SJCRH30 (cell line): ENCODE measurements at places on chromosomes 16 and 17. TPM values are rescaled to one million over a fixed set of nuclear protein-coding genes. Genes with fewer than 3 reads are reported as not detected.

DNA sequence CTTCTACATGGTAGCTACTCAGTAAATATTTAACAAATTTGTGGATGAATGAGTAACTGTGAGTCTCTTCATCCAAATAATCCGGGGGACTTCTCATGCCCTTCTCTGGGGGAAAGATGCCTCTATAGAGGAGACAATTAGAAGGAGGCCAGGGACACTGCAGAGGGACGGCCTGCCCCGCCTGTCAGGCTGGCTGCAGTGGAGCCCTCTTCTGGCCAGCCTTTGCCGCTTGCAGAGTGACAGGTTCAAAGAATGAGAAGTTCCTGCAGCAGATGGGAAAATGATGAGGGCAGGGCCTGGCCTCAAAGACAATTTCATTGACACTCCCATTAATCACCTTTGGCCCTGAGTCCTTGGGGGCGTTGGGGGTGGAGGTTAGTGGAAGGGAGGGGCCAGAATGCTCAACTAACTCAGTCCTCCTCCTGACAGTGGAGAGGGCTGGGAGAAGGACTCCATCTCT, 339.0 kb downstream of the MAF start:
- DNase-seq, result peak; percentile 54

DNA sequence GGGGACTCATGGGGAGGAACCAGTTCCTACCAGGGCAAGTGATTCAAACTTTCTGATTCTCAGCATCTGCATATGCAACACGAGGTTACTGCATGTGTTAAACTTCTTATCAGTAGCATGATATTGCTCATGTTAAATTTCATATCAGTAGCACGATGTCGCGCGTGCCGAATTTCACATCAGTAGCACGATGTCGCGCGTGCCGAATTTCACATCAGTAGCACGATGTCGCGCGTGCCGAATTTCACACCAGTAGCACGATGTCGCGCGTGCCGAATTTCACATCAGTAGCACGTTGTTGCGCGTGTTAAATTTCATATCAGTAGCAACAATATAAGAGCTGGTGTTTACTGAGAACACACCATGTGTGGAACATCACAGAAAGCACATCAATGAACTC, 221.6 kb downstream of the GSG1L start:
- DNase-seq, result no peak

HSDL1 gene
- 22.1 and 22.5 TPM in 2 replicates for total RNA-seq

DNA sequence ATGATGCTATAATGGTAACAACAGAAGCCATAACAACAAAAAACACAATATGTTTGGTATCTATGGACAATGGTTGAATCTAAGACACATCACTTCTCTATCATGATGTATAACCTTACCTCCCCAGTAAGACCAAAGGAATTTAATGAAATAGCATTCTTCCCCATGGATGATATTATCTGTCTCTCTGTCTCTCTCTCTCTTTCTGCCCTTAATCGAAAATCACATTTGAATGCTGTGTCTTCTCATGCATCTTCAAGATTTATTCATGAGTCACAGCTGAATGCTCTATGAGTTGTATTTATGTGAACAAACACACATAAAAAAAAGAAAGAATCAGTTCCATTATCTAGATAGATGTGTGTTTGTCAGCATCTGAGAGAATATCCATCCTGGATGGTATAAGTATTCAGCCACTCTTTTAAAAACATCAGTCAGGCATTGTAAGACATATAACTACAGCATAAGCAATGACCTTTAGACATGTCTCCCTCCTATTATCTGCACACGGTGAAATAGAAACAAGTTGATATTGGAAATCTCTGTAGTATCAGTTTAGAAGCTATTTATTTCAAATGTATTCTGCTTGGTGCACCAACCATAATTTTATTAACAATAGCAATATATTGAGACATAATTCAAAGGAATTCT, 433.3 kb downstream of the TOX3 start:
- no peak for DNase-seq

DNA sequence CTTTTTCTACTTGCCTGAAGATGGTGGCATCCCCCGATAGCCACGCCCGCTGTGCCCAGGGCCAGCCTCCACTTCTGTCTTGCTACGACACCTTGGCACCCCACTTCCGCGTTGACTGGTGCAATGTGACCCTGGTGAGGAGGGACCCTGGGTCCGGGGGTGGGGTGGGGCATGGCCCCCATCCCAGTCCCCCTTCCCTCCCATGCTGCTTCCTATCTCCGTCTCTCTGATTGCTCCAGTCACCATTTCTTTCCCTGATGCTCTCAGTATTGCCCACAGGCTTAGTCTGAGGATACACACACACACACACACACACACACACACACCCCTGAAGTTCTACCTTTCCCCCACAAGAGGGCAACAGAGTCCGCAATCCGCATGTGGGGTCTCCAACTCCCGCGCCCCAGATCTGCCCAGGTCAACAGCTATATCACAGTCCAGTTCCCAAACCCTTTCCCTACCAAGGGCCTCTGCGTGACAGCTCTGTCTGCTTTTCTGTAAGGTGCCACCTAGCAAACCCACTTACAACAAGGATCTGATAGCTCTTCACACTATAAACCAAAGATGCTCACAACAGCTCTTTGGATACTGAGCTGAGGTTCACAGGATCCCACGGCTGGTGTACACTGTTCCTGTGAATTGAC, 3.4 kb downstream of the SGCA start:
- no peak for DNase-seq

ATP2A3 gene
- 1.9 and 2.0 TPM in 2 replicates for total RNA-seq

DNA sequence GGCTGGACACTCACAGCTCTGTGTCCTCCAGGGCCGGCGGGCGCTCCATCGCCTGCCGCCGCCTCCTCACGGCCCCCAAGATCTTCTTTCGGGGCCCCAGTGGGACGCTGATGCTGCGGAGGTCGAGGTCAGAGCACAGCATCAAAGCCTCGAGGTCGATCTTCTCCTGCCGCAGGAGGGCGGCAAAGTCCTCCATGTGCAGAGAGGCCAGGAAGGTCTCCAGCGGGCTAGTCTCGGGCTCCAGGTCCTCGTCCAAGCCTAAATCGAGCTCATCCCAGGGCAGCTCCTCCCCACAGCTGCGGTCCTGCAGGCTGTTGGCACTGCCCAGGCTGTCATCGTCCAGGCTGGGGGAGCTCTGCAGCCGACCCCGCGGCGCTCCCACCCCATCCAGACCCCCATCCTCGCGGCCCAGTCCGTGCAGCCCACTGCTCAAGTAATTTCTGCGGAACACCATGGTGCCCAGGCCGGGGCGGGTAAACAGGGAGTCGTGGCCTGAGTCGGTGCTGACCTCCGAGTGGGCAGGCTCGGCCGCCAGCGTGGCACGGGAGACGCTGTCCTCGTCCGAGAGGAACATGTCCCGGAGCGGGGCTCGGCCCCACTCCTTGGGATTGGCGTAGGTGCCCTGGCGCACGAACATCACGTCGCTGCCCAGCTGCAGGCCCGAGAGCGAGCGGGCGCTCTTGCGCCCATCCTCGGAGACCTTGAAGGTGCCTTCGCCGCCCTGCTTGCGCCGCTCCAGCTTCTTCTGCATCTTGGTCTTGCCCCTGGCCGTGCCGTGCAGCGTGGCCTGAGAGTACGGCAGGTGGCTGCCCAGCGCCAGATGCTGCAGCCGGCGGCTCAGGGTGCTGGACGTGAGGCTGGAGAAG, 3.4 kb downstream of the USH1G start:
- peak; percentile 31 for DNase-seq

DNA sequence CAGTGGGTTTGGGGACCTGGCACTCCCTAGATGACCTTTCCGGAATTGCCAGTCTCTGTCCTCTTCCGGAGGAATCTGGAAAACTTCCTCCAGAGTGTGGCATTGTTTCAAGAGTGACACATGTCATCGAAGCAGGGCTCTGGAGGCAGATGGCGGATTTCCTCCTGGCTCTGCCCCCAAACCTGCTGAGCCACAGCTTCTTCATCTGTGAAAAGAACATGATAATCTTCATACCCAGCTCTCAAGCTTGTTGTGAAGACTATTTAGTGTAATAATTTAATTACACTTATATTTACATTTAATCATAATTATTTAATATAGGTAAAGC, 19.7 kb upstream of the TEX2 start:
- no peak for DNase-seq

DBNDD1 gene
- total RNA-seq, result 13.5 and 14.4 TPM in 2 replicates

- DNase-seq, result no peak
Observed at GRCh38 chr17:51365090-51365489, 104.7 kb downstream of the UTP18 start.

- no peak for DNase-seq
Observed at GRCh38 chr17:50495918-50496317, 12.3 kb upstream of the MYCBPAP start.

DNA sequence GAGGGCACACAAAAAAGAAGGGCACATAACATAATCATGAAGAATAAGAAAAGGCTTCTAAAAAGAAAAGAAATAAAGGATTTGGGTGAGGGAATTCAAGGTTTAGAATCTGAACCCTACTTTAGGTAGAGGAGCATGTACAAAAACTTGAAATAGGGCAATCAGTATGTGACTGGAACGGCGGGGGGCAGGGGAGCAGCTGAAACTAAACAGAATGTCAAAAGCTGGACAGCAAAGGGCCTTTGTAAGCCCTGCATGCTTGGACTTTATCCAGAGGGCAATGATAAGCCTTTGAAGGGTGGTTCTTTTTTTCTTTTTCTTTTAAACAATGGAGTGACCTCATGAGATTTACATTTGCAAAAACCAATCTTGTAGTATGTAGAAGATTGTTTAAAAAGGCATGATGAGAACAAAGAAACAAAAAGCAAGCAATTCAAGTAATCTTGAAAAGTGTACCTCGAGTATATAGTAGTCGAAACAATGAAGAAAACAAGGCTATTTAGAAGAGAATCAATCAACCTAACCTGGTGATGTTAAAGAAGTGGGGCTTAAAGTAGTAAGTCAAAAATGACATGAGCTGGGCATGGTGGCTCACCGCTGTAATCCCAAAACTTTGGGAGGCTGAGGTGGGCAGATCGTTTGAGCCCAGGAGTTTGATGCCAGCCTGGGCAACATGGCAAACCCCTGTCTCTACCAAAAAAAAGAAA, 46.7 kb upstream of the ANKFY1 start:
- DNase-seq, result no peak

NGFR gene
- total RNA-seq, result 104 and 105 TPM in 2 replicates

GRCh38 chr17:77706938-77707337, 251.6 kb upstream of the TNRC6C start:
- DNase-seq, result no peak

GRCh38 chr17:31738996-31739699, 119.9 kb downstream of the COPRS start:
- DNase-seq, result no peak

PHOSPHO1 gene
- total RNA-seq, result 0.43 TPM in 1 of 2 replicates, not detected in the other

TP53TG3 gene
- not detected in 2 replicates for total RNA-seq

- no peak for DNase-seq
Observed at GRCh38 chr17:11589716-11590115, 8.6 kb upstream of the DNAH9 start.

GRCh38 chr17:40576113-40576740, 11.0 kb upstream of the CCR7 start:
- DNase-seq, result no peak

UMOD gene
- total RNA-seq, result not detected in 2 replicates

CRYBA1 gene
- not detected in 2 replicates for total RNA-seq

DNA sequence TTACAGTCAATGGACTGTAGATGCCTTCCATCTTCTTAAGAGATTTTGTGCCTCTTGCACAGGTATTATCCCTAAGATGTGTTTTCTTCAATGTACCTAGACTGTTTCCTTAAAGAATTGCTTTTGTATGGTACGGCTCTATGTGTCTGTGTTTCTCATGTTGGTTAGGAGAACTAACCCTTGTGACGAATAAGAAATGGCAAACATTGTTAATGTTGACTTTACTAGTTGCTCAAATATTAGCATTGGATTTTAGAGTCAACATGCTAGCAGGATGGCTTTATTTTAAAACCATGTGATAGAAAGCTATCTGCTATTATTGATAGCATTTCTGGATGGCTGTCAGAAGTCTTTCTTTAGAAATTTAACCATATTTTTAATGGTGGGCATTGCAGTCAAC, 34.5 kb downstream of the WWOX start:
- no peak for DNase-seq

DNA sequence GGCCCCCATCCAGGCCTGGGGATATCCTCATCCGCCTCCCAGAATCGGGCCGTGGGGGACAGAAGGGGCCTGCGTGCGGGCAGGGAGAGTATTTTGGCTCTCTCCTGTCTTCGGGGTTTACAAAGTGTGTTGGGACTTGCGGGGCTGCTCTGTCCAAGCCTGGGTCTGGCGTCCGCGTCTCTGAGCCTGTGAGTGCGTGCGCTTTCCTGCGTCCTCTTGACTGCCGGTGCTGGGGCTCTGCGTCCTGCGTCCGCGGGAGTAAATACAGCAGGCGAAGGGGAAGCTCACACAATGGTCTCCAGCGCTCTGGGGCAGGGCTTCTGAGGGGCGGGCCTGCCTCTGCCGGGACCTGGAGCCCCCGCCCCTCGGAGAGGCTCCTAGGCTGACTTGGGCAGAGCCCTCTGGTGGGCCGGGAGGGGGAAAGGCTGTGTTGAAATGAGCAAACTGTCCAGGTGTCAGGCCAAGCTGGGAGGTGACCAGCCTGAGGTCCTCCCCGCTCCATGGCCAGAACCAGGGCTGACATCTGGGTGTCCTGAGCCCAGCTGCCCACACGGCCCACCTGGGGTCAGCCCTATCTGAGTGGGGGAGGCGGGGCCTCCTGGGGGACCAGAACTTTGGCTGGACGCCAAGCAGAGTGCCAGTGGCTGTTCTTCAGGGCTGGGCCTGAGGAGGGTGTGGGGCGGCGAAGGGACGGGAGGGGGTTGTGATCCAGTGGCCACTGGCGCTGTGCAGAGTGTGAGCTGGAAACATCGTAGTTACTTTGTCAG, 233.6 kb downstream of the SEC14L1 start:
- peak; percentile 96 for DNase-seq

HBM gene
- total RNA-seq, result not detected in 2 replicates

DNA sequence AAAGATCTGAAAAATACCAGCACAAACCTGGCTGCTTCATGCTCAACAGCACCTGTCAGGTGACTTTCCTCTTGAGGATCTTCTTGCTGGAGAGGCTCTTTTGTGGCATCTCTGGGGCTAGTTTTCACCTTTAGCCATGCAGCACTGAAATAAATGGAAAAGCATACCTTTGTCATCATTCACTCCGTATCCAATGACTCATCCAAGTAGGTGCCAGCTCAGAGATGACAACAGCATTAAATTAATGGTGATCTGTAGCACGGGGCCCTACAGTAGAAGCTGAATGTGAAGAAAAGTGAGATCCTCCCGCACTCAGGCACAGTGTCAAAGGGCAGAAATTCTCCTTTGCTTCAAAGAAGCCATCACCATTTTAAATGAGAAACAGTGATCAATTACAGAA, 32.2 kb downstream of the KIAA0753 start:
- no peak for DNase-seq

DNA sequence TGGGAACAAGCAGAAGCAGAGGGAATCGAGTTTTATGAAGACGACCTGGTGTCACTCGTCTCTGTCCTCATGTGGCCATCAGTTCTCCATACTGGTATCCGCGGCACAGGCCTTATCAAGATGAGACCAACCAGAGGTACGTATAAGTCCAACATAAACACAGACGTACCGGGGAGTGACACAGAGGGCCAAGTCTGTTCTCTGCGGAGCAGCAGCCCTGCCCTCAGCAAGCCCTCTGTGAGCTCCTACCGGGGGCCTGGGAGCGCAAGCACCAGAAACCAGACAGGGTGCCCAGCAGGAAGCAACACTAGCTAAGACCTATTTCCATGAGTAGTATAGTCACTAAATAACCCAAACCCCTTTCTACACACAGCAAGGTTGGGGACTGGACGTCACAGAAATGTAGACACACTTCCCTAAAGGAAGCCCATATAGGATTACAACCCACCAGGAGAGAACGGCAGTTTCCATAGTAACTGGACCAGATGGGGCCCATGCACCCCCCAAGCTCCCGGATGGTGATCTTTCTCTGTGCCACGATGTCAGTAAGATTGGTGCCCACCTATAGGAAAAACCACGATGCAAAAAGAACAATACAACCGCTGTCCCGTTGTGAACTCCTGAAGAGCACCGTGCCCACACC, 911 bp downstream of the ARL16 start:
- DNase-seq, result peak; percentile 62

- no peak for DNase-seq
Observed at GRCh38 chr16:86969716-86970115, 347.5 kb downstream of the C16orf95 start.
